ENCODE measurements at places on chromosomes 5 and 9.

- DNase-seq, result no peak
These were observed 773 bp upstream of the ELL2 start for GRCh38 chr5:95962475-95962773.

GRCh38 chr5:144680711-144681110, 510.0 kb downstream of the KCTD16 start:
- no peak for DNase-seq

DNA sequence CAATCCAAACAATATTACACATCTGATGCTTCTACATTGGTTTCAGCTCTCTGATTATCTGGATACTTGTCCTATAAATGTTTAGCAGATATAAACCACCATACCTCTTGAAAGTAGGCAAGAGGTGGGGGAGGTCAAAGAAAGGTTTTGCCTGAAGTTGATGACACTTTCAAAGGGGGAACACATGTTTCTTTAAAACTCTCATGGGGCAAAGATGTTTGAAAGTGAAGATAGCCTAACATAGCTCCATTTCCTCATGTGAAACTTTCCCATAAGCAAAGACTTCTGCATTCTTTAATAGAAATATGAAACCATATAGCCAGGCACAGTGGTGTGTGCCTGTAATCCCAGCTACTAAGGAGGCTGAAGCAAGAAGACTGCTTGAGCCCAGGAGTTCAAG, 62.1 kb downstream of the CETN3 start:
- DNase-seq, result no peak

DNA sequence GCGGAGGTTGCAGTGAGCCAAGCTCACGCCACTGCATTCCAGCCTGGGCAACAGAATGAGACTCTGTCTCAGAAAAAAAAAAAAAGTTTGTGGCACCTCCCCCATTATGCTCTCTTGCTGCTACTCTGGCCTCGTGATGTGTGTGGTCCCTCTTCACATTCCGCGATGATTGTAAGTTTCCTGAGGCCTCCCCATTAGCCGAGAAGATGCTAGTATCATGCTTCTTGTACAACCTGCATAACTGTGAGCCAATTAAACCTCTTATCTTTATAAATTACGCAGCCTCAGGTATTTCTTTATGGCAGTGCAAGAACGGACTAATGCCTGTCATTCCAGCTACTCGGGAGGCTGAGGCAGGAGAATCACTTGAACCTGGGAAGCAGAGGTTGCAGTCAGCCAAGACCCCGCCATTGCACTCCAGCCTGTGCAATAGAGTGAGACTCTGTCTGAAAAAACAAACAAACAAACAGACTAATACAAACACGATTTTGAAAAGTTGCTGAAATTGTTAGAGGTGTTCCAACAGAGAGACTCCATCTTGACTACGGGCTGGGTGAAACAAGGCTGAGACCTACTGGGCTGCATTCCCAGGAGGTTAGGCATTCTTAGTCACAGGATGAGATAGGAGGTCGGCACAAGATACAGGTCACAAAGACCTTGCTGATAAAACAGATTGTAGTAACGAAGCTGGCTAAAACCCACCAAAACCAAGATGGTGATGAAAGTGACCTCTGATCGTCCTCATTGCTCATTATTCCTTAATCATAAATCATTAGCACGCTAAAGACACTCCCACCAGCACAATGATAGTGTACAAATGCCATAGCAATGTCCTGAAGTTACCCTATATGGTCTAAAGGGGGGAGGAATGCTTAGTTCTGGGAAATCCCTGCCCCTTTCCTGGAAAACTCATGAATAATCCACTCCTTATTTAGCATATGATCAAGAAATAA, 8.3 kb upstream of the AFF4 start:
- DNase-seq, result no peak

DNA sequence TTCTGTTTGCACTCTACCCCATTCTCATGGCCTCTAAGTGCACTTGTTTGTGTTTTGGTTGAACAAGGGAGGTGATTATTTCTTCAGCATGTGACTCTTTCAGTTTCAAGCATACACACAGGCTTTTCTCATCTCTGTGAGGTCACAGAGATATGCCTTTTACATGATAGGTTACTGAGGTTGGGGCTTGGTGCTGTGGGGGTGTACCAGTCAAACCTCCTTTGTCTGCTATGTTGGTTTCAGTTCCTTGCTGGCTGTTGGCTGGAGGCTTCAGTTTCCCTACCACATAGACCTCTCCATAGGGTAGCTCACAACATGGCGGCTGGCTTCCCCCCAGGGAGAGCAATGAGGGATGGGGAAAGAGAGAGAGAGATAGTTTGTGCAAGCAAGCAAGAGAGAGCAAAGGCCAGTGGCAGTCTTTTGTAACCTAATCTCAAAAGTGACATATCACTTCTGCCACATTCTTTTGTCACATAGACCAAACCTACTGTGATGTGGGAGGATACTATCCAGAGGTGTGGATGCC, 96.7 kb upstream of the SEMA6A start:
- DNase-seq, result no peak

DNA sequence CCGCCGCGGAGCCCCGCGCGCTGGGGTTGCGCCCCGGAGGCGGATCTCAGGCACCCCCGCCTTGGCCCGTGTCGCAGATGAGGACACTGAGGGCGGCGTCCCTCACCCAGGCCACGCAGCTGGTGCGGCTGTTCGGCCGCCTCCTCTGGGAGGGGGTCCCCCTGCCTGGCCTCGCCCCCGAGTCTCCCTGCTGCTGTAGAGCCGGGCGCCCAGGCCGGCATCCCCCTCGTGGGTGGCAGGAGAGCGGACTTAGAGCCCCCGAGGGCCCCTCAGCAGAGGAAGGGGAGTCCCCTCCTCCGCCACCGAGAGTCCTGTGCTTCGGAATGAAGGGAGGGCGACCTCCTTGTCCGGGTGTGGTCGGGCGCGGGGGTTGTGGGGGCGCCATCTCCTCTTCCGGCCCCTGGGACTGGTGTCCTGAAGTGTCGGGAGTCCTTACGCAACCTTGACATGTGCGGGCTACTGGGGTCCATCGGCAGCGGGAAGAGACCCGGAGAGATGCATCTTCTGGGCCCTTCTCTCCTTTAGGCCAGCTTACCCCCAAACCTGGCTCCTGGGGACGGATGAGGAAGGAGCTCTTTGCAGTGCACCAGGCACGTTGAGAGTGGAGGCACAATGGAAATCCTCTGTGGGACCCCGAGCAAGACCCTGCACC, 11.7 kb upstream of the EXOSC2 start:
- DNase-seq, result no peak

DNA sequence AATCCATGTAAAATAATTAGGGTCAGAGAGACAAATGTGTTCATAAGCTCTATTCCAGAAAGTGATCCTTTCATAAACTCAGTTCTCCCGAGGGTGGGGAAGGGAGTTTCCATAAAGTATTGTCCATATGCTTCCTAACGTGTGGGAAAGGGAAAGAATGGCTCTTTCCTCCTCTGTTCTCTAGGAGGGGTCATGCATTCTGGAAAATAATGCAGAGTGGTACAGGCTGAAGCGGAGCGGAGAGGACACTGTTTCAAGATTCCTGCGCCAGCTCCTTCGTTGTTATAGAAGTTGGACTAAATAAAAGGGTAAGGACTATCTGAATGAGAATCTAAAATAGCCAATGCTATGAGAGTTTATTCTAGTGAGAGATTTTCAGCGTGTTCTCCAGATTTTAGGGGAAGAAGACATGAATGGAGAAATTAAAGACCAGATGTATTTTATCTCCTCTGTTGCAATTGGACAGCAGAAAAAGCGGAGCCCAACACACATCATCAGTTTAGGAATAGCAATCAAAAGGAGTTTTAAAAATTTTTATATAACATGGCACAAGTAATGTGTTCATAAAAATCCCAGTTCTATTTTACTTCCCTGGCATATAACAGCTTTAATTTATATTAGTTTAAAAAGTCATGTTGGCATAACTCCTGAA, 166.9 kb upstream of the MPDZ start:
- DNase-seq, result no peak

DNA sequence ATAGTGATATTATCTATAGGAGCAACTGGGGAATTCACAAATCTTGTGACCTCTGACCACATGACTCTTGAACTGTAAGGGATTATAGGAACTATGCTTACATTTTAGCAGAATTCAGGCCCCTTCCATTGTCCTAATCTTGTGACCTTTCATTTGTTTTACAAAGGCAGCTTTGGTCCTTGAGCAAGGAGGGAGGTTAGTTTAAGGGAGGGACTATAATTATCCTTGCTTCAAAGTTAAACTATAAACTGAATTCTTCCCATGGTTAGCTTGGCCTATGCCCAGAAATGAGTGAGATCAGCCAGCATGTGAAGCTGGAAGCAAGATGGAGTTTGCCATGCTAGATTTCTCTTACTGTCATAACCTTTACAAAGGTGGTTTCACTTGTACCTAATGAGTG, 51.2 kb downstream of the TARS1 start:
- DNase-seq, result no peak

DNA sequence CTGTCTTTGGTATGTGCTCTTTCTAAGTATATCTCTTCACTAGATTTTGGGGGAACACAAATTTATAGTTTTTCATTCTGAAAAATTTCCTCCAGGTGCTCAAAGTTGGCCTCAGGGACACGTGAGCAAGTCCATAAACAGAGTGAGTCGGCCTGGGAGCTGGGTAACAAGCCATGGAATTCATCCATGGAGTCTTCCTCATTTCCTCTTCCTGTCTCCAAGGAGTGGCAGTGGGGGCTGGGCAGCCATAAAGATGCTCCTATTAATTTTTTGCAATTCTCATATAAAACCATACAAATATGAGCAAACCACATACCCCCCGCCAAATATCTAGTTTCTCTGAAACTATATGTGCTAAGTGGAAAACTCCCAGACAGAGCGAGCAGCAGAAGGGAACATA, 136.6 kb upstream of the OTULINL start:
- no peak for DNase-seq

- DNase-seq, result no peak
These were observed 16.1 kb downstream of the GFI1B start for GRCh38 chr9:132994410-132995120.
